Head of caudate nucleus (tissue), 42 donors: ENCODE measurements at places on chromosomes 4 and X.

GRCh38 chr4:176467001-176467400 lies 147.2 kb downstream of the SPCS3 start:
- DNase-seq = no peak

DNA sequence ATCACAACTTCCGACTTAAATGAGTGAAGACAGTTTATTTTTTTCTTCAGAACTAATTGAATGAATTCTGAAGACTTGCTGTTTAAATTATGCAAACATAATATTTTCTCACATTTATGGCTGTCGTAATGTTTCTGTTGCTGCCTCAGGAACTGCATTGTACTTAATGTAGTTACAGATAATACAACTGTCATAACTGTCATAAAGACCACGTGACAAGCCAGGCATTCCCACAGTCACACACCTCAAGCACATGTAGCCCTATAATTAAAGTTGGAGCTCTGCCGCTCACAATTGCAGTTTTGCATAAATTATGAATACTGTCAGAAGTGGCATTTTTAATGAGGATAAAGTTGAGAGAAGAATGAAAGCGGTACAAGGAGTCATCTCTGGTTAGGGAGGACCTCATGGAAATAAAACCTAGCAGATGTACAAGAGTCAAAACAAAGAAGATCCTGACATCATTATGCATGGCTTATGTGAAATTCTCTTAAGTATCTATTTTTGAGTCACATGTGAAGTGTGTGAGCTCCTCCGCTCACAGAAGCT lies 38.5 kb upstream of the GALNTL6 start:
- no peak for DNase-seq

DNA sequence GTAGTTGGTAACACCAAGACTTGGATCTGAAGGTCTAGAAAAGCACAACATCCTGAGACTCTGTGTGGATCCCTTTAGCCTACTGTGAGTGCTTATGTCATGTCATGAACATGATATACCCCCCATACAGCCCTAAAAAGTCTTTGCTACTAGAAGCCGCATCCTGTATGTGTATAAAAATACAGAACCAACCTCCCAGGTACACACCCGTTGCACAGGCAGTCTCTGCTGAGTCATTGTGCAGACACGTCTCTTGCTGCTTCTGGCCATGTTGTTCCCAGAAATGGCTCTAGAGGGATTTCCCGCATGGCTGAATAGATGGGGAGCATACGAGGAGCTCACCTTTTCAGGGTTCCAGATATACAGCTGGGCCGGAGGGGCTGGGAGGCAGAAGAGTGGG lies 93.3 kb downstream of the MAMLD1 start:
- no peak for DNase-seq

DNA sequence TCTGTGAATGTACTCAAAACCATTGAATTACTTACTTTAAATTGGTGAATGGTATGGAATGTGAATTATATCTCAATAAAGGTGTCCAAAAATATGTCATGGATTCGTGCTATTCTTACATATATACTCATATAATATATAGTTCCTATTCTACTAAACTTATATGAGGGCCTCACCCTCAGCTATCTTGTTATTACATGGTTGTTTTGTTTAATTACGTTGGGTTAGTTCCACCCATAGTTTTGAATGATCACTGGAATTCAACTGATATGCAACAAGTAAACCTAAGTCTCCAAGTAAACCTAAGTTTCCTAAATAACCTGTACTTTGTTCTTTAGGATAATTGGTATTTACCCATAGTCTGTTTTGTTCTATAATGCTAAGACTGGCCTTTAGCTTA lies 30.6 kb upstream of the CD99L2 start:
- DNase-seq = no peak

DNA sequence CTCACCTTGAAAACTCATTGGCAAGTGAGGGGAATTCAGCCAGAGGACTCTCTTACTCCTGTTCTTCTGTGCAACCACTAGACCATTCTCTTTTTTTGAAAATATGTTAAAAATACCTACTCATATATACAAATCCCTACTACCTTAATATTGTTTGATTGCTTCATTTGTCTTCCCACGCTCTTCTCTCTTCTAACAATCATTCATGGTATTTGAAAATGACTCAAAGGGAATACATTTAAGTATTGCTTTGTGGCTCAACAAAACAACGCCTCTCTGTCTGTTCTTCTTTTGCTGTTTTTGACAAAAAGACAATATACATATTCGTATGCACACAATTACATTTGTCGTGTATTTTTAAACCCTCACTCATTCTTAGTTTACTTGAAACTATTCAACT lies 589.4 kb downstream of the ANKRD50 start:
- no peak for DNase-seq

- DNase-seq = no peak
Observed at GRCh38 chr4:183097231-183098018, 1.6 kb upstream of the WWC2 start.

GRCh38 chrX:55638933-55639332 lies 15.7 kb downstream of the FOXR2 start:
- no peak for DNase-seq

DNA sequence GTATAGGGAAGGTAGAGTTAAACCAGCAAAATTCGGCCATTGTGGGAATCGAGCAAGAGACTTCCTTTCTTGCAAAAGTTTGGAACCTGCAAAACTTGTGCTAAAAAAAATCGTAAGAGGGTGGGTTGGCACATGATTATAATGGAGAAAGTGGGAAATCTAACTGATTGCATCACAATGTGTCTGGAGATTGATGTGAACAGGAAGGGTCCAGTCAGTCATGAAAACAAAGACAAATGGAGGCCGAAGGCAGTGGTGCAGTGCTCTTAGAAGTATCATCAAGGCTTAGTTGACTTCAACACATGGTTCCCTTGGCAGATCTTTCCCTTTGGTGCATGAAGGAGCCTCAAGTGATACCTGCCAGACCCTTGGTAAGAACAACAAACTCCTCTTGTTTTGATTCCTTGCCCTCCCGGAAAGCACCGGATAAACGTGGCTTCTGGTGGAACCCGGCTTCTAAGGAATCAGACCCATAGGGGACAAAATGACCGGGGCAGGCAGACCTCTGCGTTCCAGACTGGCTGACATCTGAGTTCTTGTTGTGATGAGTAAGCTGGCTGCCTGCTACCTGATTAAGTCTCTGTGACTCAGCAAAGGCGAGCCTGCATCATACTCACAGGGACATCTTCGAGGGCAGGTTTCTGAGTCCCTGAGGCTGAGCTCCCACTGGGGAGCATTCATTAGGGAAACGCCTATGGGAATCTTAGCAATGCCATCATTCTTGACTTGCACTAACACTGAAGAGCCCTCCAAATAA lies 87.7 kb upstream of the MAP3K15 start:
- no peak for DNase-seq

DNA sequence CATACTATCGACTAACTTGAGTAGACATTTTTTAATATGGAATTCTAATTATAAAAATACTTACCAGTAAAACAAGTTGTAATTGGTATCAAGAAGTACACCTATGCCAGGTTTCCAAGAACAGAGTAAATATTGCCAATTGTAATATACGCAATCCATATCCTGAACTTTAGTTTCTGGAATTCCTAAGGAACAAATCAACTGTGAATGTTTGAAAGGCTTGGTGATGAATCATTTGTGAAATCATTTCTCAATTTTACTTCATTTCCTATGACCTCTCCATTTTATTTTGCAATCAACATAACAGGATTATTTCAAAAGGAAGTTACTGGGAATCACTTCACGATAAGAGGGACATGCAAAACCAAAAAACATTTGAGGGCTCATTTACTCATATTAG lies 3.7 kb downstream of the IL13RA2 start:
- DNase-seq = no peak

DNA sequence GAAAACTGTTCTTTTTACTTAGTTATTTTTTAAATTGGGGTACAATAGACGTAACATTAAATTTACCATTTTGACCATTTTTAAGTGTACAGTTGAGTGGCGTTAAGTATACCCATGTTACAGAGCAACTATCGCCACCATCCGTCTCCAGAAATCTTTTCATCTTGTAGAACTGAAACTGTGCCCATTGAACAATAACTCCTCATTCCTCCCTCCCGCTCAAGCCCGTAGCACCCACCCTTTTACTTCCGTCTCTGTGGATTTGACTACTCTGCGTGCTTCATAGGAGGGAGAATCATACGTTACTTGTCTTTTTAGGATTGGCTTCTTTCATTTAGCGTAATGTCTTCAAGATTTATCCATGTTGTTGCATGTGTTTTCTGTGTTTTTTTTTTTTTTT lies 55.3 kb downstream of the TMEM131L start:
- no peak for DNase-seq

DNA sequence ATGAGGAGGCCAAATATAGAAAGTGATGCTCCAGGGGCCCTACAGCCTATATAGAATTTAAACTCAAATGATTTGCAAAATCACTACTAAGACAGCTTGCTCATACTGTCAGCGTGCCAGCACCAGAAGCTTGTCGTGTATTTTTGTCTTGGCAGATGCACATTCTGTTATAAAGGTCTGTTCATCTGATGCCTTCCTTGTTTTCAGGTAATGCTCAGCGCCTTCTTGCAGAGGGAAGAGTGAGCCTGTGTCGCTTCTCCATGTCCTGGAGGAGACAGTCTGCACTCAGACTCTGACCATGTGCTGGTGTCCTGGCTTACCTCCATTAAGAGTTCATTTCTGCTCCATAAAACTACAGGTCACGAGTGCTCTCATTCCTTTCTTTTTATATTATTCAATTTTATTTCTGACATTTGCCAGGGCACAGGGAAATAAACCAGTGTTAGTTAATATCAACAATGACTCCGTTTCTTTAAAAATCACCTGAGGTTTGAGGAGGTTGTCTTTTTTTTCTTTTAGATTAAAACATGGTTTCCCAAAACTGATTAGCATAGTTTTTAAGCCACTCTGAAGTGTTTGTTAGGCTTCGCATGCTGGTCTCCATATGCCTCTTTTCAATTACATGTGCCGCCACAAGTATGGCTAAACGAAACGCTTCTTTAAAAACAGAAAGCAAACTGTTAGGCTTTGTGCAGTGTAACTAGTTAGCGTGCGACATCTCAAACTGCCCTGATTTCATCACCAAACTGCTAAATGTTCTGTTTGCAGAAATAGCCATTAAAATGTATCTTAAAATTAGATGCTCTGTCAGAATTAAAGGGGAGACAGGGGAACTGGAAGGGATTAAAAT lies 215.2 kb upstream of the GK2 start:
- DNase-seq = no peak

DNA sequence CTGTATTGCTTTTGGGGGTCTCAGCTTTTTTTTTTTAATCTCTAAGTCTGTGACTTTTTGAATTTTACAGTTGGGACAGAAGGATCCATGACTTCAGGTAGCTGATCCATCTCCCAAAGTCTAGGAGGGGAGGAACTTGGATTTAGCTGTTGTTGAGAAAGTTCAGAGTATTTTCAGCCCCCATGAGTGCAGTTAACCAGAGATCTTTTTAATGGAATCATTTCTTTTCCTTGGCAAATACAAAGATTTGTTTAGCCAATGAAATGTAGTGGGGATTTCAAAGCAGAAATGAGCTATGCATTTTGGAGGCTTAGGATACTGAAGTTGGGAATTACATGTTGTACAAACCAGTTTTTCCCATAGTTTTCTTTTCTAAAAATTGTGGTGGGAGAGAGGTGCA lies 18.1 kb downstream of the FNIP2 start:
- DNase-seq = no peak

- no peak for DNase-seq
Observed at GRCh38 chr4:38902695-38903094, 35.1 kb downstream of the FAM114A1 start.

DNA sequence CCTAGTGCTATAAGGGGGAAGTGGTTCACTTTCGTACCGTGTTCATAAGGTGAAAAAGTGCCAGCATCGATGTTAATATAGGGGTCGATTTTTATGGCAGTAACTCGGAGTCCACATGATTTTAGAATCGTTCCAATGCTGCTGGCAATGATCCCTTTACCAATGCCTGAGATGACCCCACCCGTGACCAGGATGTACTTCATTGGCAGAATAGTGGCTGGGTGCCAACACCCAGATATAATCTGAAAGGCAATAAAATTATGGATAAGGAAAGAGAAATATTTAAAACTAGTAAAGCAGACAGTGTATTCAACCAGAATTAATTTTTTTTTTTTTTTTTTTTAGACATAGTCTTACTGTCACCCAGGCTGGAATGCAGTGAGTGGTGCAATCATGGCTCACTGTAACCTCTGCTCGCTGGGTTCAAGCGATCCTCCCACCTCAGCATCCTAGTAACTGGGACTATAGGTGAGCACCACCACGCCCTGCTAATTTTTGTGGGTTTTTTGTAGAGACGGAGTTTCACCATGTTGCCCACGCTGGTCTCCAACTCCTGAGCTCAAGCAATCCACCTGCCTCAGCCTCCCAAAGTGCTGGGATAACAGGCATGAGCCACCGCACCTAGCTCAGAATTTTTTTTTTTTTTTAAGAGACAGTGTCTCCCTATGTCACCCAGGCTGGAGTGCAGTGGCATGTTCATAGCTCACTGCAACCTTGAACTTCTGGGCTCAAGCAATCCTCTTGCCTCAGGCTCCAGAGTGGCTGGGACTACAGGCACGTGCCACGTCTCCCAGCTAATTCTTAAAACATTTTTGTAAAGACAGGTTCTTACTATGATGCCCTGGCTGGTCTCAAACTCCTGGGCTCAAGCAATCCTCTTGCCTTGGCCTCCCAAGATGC lies 9.5 kb downstream of the CTPS2 start:
- DNase-seq = no peak

DNA sequence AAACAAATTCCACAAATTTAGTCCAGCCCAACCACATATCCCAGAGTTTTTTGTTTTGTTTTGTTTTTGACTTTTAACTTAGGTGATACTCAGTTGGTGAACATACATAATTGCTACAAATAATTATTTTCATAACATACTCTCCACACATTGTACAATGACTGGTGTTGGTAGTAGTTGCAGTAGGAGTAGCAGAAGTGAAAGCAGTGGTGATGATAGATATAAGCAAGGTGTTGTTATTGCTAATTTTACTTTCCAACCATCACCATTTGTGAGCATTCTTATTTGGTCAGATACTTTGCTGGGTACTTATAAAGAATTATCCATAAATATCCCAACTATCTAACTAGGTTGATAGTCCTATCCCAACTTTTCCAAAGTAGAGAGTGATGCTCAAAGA lies 47.3 kb downstream of the ARHGAP24 start:
- no peak for DNase-seq
